ENCODE measurements at places on chromosomes 3 and 15.

- DNase-seq: no peak
These were observed 266.6 kb upstream of the CTDSPL start for GRCh38 chr3:37594873-37595783.

GRCh38 chr15:32723171-32723948 is 5.6 kb downstream of the GREM1 start:
- no peak for DNase-seq

DNA sequence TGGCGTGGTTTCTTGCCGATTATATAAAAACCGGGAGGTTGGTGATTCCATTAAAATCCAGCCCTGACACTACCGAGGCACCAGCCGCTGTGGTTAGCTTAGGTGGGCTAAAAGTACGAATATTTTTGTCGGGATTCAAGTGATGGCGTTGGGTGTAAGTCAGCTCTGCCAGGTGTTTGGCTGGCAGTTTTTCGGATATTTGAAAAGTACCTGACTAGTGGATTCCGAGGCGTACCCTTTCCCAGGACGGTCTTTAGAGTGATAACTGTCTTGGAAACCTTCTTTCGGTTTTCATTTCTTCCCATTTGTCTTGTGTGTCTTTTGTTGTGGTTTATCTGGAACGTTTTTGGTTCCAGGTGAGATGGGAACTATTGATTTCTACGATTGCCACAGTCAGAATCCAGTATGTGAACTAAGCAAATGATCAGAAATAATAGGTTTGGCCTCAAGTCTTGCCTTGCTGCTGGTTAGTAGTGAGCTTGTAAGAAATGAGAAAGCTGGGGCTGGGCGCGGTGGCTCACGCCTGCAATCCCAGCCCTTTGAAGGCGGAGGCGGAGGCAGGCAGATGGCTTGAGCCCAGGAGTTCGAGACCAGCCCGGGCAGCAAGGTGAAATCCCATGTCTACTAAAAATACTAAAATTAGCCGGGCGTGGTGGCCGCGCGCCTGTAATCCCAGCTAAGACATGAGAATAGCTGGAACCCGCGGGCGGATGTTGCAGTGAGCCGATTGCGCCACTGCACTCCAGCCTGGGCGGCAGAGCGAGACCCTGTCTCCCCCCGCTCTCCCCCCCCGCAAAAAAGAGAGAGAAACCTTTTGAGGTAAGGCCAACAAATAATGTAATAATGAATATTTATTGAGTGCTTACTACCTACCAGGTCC is 1.4 kb downstream of the FYTTD1 start:
- no peak for DNase-seq

DNA sequence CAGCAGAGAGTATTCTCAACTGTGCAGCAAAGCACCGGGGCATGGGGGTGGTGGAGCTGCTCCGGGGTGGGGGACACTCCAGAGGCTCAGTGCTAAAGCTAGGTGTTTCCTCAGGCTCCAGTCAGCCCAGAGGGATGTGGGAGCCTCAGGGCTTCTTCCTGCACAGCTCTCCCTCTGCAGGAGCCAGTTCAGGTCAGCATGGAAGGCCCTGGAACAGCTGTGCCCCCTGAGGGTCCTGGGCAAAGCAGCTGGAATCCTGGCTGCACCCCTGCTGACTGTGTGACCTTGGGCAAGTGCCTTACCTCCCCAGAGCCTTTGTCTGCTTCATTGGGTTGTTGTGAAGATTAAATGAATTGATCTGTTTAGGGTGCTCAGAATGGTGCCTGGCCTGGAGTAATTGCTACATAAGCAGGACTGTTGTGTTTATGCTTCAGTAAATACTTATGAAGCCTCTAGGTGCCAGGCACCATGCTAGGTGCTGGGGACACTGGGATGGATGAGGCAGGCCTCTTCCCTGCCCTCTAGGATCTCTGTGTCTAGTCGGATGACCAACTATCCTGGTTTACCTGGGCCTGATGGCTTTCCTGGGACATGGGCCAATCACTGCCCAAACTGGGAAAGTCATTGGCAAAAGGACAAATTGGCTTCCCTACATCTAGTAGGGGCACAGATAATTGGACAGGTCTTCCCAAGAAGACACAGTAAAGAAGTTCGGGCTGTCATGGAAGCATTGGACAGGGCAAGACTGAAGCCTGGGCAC is 64.2 kb upstream of the LCTL start:
- DNase-seq: no peak

DNA sequence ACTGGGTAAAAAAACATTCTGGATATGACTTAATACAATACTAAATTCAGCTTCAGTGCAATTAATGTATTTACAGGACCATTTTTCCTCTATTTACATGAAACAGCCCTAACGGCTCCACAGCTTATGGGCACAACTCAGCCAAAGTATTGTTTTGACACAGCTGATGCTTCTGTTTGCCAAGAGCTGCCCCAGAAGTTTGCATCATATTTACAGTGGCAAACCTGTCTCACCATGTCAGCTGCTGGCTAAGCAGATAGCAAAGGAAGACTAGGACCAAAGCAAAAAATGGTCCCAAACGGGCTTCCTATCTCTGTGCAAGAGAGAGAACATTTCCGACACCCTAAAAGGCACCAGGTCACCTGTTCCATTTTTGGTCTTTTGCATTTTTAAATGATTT is 94.5 kb downstream of the ADAMTS9 start:
- DNase-seq: no peak
